ENCODE measurements at places on chromosomes 1 and 21. TPM values are rescaled to one million over a fixed set of nuclear protein-coding genes. Genes with fewer than 3 reads are reported as not detected.

GRCh38 chr1:100972185-100972584 is 53.4 kb downstream of the DPH5 start:
- no peak for DNase-seq

DNA sequence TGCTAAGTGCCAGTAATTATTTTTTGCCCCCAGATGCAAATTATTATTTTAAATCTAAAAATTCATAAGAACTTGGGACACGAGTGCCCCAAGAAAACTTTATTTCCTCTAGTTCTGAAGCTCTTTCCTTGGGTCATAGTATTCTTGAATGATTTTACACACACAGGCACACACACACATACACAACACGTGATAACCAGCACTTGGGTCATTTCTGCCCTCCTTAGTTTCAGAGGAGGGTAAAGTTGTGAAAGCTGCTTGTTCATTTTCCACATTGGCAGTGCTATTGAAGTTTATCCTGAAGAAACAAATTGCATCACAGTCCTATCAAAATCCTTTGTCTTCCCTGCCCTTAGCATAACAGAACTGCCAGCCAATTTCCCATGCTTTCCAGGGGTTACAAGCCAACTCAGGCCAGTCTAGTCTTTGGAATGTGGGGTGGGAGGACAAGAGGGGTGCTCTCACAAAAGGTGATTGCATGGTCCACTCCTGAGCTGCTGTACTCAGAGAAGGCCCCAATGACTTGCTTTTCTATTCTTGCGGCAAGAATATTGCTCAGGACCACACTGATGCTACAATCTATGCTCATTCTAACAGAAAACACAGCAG is 98.5 kb upstream of the POGK start:
- no peak for DNase-seq

DNA sequence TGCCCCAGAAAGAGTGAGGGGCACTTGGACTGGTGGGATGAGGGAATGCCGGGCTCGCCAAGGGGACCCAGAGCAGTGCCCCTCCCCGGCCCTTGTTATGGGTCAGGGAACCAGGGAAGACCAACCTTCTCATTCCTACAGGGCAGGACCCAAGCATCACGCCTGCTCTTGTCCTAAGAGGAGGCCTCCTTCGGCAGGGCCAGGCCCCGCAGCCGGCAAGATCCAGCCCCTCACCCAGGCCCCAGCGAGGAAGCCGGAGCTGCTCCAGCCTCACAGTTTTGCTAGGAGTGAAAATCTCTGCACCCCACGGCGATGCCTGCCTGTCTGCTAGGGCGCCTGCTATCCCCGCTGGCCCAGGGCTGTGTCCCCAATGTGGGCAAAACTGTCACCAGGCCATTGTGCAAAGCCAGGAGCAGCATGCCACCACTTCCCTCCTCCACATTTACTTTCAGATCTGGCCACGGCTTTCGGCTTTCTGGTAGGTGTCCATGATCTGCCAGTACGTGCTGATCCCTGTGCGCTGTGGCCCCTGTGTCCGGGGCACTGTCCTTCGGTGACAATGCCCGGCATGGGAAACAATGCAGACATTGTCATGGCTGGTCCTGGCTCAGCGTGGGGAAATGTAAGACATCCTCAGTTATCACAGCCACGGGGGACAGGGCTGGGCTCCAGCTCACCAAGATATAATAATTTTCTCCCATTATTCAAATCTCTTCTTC is 9.6 kb downstream of the ACTRT2 start:
- DNase-seq: no peak

- DNase-seq: no peak
These were observed 36.1 kb downstream of the FGGY start for GRCh38 chr1:59332983-59333382.

- DNase-seq: no peak
These were observed 3.8 kb downstream of the SMG7 start for GRCh38 chr1:183476081-183476480.

KCNT2 gene
- total RNA-seq: 6.0 TPM

F11R gene
- total RNA-seq: 173 TPM

OR2M3 gene
- total RNA-seq: not detected
